Activated CD4-positive, alpha-beta memory T cell treated with anti-CD3 and anti-CD28 coated beads, Interleukin-2, amount 10 ng/mL, durations not matched to agents 7 days and 5 days (primary cell): ENCODE measurements at places on chromosomes 12 and 14. TPM values are rescaled to one million over a fixed set of nuclear protein-coding genes. Genes with fewer than 3 reads are reported as not detected.

DNA sequence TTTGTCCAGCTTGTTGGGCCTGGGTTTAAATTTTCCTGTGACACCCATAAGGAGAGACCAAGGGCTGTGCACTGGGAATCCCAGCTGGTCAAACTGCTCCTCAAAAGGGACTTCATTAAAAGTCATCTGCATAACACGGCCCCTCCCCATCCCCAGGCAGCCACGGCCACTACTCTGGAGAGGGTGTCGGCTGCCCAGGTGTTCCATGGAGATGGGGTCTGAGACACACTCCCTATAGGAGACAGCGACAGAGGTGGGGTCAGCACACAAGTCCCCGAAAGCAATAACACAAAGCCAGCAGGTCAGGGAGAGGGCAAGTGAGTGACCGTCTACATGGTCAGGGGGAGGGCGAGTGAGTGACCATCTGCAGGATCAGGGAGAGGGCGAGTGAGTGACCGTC, 75.6 kb upstream of the BCL11B start:
- no peaks in the 10 kb centered on the region for H3K36me3 ChIP-seq
- no peak overlapping the region for H3K4me3 ChIP-seq
- no peak overlapping the region for H3K27ac ChIP-seq
- H3K4me1 ChIP-seq = no peaks in the 10 kb centered on the region

GRCh38 chr14:77979666-77980351, 179.9 kb downstream of the ADCK1 start:
- peaks cover 47% of the 10 kb centered on the region for H3K27me3 ChIP-seq
- DNase-seq = no peak
- peaks cover 5% of the 10 kb centered on the region for H3K4me1 ChIP-seq
- no peak overlapping the region for H3K4me3 ChIP-seq

- no peak for DNase-seq
- H3K27me3 ChIP-seq = peaks cover 1% of the 10 kb centered on the region
- no peak overlapping the region for H3K4me3 ChIP-seq
- H3K4me1 ChIP-seq = no peaks in the 10 kb centered on the region
Observed at GRCh38 chr12:120932058-120932457, 27.9 kb upstream of the SPPL3 start.

The HHIPL1 gene
- total RNA-seq = 0.08 TPM

The TMEM121 gene
- 9.6 TPM for total RNA-seq

GRCh38 chr12:14408208-14408607, 42.7 kb downstream of the ATF7IP start:
- no peak overlapping the region for H3K27ac ChIP-seq
- no peaks in the 10 kb centered on the region for H3K27me3 ChIP-seq
- no peak for DNase-seq
- peaks cover 37% of the 10 kb centered on the region for H3K36me3 ChIP-seq

The SOAT2 gene
- 1.5 TPM for total RNA-seq

DNA sequence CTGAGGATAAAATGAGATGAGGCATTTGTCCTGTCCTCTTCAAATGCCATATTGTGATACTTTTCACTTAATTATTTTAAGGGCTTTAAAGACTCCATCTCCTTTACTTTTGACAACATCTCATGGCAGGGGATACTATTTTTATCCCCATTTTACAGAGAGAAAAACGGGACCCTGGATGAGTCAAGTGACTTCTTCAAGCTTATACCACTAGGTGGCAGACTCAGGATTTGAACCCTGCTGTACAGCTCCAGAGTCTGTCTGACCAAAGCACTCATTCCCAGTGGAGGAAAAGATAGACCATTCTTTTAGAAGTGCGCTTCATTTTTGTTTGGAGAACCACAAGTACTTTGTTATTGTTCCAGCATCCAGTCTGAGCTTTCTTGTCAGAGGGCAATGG, 1.7 kb upstream of the SMOC1 start:
- H3K36me3 ChIP-seq = no peaks in the 10 kb centered on the region
- no peak overlapping the region for H3K4me3 ChIP-seq
- H3K4me1 ChIP-seq = no peaks in the 10 kb centered on the region
- H3K27ac ChIP-seq = no peak overlapping the region
